Activated CD4-positive, alpha-beta T cell treated with anti-CD3 and anti-CD28 coated beads, Interleukin-2, amount 50 U/mL, for 48 hours (primary cell): ENCODE measurements at places on chromosomes 4 and X.

GRCh38 chrX:118228041-118228440 lies 111.4 kb upstream of the KLHL13 start:
- DNase-seq, result no peak

DNA sequence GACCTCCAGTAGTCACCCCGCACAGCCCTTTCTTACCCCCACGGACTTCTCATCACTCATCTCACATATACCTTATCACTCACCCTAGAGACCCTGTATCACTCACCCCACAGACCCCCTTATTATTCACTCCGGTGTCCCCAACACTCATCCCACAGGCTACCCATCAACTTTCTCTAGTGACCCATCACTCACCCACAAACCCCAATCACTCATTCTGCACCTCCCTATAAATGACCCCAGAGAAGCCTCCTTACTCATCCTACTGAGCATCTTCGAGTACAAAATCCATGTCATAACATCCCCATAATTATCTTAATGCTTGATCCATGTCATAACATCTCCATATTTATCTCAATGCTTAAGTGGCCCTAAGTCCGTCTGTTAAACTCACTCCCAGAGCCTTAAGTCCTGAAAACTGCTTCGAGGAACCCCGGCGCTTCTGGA lies 934 bp downstream of the ZNF41 start:
- DNase-seq, result peak; percentile 7

DNA sequence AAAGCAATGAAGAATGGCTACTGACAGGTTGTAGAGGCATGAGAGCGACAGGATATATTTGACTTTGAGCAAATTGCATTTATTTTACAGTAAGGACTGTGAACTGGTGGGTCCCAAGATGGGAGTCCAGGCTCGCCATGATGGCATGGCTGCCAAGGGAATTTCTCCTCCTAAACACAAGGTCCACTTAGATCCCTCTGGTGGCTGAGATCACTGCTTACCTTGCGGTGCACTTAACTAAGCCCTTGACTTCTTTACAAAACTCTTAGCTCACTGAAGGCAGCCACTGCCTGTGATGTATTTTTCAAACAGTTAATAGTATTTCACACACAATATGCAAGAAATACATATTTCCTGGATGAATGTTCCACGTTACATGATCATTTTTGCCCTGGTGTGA lies 50.3 kb upstream of the SORBS2 start:
- DNase-seq, result no peak

- DNase-seq, result no peak
Observed at GRCh38 chrX:49932791-49933190, 10.4 kb downstream of the CLCN5 start.

GRCh38 chr4:105458001-105458400 lies 15.9 kb downstream of the PPA2 start:
- no peak for DNase-seq

DNA sequence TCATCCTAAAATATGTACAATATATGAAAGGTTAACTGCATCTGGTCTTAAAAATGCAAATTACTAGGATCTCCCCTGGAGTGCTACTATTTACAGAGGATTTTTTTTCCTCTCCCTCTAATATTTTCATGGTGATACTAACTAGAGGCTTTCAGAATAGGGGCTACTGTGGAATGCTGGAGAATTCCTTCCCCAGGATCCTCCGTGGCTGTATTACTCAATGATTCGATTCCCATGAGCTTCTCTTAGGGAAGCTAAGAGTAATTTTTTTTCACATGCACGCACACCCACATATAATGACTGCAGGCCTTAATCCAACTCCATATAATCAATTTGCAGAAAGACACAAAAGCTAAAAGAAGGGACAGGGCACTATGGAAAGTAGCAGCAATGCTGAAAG lies 184.7 kb downstream of the ARHGAP6 start:
- DNase-seq, result no peak

- no peak for DNase-seq
Observed at GRCh38 chrX:149004936-149005335, 500.2 kb downstream of the IDS start.

- DNase-seq, result no peak
Observed at GRCh38 chrX:12871257-12871656, 4.4 kb downstream of the TLR7 start.

DNA sequence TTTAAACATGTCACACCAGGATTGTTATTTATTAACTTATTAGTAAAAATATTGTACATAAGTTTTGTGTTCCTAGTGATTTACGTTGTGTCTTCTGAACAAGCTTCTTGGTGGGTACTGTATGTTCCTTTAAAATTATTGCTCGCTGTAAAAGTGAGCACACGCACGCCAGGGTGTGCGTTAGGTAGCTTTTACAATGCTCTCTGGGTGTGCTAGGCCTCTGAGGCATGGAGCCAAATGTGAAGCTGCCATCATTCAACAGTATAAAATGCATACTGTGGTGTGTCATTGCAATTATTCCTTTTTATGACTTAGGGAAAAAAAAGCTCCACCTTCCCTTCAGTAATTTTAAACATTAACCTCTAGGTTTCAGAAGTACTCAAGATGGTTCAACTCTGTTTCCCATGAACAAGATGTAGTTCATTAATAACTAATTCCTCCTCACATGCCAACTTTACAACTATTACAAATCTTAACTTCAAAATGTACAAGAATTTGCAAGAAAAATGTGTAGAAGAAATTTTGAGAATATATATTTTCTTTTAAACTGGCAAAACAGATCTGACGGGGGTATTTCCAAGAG lies 42.4 kb downstream of the ATOH1 start:
- DNase-seq, result no peak

DNA sequence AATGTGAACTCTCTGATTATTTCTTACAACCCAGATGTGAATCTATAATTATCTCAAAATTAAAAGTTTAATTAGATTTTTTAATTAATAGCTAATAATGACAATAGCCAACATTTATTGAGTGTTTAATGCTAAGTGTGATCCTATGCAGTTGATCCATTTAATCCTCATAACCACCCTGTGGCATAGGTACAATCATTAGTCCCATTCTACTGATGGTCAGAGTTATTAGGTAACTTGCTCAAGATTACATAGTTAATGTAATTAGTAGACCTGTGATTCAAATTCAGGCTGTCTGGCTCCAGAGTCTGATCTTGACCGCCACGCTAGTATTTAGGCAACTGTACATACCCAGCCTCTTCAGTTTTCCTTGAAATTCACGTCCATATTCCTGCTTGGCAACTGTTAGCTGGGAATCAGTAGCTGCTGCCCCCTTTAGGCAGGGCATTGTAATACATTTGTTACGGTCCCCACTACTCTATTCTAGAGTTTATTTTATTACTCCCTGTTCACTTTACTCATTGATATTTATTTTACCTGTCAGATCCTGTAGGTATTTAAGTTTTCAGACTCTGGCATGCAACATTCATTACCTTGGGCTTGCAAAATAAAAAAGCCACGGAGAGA lies 20.6 kb upstream of the TEC start:
- DNase-seq, result no peak

DNA sequence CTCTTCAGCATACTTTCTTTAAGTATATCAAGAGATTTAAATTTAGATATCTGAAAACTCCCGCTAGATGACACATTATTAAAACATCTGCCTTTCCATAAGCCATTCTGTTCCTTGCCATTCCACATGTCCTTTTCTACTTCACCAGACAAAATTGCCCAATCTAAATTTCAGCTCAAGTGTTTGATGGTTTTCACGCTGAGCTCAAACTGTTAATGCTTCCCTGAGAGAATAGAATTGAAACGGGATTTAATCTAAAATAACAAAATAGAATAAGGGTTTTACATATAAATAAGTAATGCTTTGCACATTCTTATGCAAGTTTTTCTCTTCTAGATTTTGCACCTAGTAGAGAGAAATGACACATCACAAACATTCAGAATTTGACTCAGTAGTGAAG lies 764.5 kb upstream of the TENM3 start:
- no peak for DNase-seq

GRCh38 chr4:9816285-9816684 lies 34.9 kb downstream of the DRD5 start:
- no peak for DNase-seq

DNA sequence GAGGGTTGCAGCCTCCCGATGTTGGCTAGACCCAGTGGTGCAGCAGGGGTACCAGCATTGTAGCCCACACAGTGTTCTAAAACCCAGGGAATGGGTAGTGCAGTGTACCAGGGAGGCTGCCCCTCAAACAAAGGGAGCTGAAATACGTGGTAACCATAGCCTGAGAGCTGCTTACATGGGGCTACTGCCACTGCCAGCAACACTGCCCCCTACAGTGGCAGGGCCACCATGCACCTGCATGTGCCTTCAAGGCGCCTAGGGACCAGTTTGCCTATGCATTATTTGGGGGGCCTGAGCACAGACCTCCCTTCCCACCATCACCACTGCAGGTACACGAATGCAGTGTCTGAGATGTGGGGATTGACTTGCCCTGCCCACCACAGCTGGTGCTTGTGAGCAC lies 21.0 kb upstream of the BMP15 start:
- DNase-seq, result no peak

DNA sequence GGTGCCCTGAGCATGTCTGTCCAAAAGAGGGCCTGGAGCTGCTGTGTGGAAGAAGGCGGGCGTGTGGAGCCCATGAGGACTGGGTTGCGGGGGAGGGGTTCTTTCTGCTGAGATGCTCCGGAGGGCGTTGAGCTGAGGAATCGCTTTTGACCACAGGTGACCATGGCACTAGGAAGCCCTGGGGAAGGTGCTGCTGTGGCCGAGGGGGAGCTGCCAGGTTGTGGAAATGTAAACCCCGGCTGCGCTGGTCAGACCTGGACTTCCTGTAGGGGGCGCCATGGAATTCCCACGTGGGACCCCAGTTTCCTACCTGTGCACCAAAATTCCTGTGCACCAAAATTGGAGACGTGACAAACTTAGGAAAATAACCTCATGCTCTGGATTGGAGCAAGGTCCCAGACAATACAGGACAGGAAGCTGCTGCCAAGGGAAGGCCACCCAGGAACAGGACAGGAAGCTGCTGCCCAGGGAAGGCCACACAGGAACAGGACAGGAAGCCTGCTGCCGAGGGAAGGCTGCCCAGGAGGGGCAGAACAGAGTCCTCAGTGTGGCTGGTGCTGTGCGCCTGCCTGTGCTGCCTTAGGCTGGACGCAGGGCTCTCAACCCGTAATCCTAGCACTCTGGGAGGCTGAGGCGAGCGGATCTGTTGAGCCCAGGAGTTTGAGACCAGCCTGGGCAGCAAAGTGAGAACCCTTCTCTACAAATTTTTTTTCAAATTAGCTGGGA lies 28.4 kb upstream of the UVSSA start:
- peak; percentile 44 for DNase-seq

- no peak for DNase-seq
Observed at GRCh38 chr4:120509719-120510118, 412.8 kb downstream of the PRDM5 start.

GRCh38 chr4:73181231-73181630 lies 77.4 kb downstream of the ANKRD17 start:
- DNase-seq, result no peak

GRCh38 chrX:29952016-29952415 lies 263.3 kb upstream of the MAGEB2 start:
- DNase-seq, result no peak

DNA sequence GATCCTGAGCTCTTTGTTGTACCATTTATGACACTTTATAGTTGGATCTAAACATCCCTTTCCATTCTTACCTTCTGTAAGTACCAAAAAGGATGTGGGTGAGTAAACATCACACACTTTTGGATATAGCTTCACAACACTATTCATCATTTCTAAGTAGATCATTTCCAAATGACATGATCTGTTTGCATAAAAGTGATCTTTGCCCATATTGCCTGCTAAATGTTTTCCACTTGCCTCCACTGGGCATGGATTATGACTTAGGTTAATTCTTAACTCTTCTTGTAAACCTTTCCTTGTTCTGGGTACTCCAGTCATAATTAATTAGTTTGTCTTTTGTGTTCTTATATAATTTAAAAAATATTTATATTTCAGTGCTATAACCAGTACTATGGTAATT lies 244.9 kb upstream of the AGA start:
- no peak for DNase-seq

DNA sequence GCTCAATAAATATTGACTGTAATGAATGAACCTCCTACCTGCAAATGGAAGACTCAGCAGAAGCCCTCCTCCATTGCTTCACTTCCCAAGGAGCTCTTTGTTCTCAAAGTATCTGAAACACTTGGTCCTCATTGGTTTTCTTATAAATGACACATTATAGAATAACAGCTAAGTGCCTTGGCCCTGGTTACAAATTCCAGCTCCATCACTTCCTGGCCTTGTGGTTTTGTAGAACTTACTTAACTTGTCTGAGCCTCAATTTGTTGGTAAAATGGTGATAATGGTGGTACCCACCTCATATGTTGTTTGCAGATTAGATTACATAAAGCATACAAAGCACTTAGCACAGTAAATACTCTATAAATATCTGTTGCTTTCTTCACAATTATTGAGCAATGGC lies 25.2 kb upstream of the SMIM20 start:
- DNase-seq, result no peak

GRCh38 chr4:172202480-172203076 lies 389.4 kb downstream of the GALNTL6 start:
- no peak for DNase-seq

- peak; percentile 78 for DNase-seq
Observed at GRCh38 chrX:65034668-65035445, 58.6 kb upstream of the ZC4H2 start.

GRCh38 chr4:61182915-61183314 lies 17.2 kb upstream of the ADGRL3 start:
- no peak for DNase-seq

DNA sequence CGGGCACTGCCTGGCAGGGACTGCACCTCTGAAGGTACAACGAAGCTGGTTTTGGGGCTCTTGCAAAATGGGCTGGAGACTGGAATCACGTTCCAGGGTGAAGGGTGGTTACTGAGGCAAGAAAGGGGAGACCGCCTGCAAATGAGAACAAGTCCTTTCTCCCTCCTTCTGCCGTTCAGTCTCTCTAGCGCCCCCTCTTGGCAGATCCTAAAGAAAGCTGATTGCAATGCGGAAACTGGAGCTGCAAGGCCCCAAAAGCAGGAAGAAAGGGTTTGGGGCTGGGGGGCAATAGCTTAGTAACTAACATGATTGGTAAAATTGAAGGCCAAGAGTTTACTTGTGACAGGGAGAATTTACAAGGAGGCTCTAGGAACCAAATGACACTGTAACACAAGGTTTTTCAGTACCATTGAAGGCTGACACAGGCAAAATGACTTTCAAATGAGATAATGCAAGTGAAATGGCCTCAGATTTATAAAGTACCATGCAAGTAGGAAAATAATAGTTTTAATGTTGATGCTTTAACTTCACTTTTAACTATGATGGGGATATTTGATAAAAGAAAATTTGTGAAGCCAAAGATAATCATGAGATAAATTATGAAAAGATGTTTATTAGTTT lies 222.7 kb upstream of the HAND2 start:
- peak; percentile 21 for DNase-seq
